CD4-positive, alpha-beta memory T cell (primary cell): ENCODE measurements at places on chromosomes 7 and 10. TPM values are rescaled to one million over a fixed set of nuclear protein-coding genes. Genes with fewer than 3 reads are reported as not detected.

DNA sequence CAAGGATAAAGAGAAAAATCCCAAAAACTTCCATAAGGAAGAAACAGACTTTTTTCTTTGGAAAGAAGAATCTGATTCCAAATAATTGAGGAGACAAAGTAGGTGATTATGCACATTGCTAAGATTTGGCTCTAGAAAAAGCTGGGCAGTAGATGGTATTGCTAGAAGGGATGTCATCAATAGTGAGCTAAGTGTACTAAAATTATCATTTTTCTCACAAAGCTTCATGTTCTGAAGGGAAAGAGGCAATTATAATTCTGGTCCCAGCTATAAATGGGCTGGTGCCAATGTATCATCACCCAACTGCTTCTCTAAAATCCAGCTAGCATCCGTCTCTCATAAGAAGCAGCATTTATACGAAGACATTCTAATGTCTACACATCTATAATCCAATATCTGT, 23.9 kb downstream of the STEAP1 start:
- no peak overlapping the region for H3K27ac ChIP-seq
- DNase-seq = no peak
- H3K4me3 ChIP-seq = no peak overlapping the region
- no peaks in the 10 kb centered on the region for H3K36me3 ChIP-seq

DNA sequence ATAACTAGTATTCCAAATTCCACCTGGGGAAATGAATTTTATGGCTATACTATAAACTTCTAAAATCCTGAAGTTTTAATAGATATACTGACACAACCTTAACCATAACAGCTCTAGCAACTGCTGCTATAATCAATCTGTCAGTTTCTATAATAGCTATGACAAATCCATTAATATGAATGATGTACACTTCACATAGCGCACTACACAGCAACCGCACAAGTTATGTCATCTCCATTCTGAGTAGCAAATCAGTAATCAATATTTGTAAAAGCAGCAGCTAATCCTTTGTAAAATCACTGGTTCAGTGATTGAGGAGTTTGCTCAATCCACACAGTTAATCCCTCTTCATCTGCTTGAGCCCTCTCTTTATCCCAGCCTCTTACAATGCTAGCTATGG, 105.3 kb downstream of the SKAP2 start:
- no peaks in the 10 kb centered on the region for H3K36me3 ChIP-seq
- H3K4me3 ChIP-seq = no peak overlapping the region
- DNase-seq = no peak

GRCh38 chr7:80047032-80047431, 87.6 kb upstream of the GNAI1 start:
- no peaks in the 10 kb centered on the region for H3K4me1 ChIP-seq
- H3K27ac ChIP-seq = no peak overlapping the region
- H3K36me3 ChIP-seq = no peaks in the 10 kb centered on the region

GRCh38 chr10:405648-406047, 270.4 kb downstream of the ZMYND11 start:
- DNase-seq = no peak
- H3K27ac ChIP-seq = no peak overlapping the region
- no peaks in the 10 kb centered on the region for H3K36me3 ChIP-seq
- H3K27me3 ChIP-seq = no peaks in the 10 kb centered on the region

- no peaks in the 10 kb centered on the region for H3K36me3 ChIP-seq
- H3K4me3 ChIP-seq = no peak overlapping the region
- H3K4me1 ChIP-seq = no peaks in the 10 kb centered on the region
- DNase-seq = no peak
- H3K27me3 ChIP-seq = no peaks in the 10 kb centered on the region
Observed at GRCh38 chr10:51422311-51423120, 276.9 kb downstream of the CSTF2T start.

- H3K36me3 ChIP-seq = no peaks in the 10 kb centered on the region
- no peak overlapping the region for H3K4me3 ChIP-seq
- no peaks in the 10 kb centered on the region for H3K4me1 ChIP-seq
- no peak for DNase-seq
Observed at GRCh38 chr7:142760071-142760642, 10.6 kb upstream of the PRSS2 start.

DNA sequence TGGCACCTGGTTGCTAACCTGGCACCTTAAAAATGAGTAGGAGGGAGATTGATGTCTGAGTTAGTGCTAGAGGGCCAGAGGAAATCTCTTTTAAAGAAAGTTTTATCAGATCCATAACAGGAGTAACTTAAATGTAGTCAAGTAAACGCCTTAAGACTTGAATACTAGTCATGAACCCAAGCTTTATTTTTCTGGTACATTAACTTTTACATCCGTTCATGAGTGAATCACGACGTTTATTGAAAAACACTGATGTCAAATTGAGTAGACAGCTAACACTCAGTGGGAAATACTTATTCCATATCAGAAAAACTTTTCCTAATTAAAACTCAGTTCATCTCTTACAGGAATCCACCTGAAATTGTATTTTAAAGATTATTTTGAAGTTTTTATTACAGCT, 6.9 kb upstream of the LAMB1 start:
- H3K27ac ChIP-seq = no peak overlapping the region
- no peaks in the 10 kb centered on the region for H3K4me1 ChIP-seq
- no peaks in the 10 kb centered on the region for H3K27me3 ChIP-seq

DNA sequence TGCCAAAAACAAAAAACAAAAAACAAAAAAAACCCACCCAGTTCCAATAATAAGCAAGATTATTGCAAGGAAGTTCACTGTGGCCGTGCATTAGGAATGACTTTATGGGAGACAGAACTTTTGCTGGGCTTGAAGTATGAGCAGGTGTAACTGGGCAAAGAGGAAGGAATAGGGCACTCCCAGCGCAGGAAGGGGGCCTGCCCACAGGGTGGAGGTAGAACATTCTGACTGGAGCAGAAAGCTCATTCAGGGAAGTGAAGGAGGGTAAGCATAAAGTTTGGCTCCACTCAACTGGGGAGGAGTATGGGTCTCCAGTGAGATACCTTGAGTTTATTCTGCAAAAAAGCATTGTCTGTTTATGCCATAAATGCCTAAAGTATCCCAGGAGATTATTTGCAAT, 42.1 kb upstream of the WIPF3 start:
- H3K4me3 ChIP-seq = no peak overlapping the region
- H3K27ac ChIP-seq = no peak overlapping the region
- H3K4me1 ChIP-seq = no peaks in the 10 kb centered on the region
- no peaks in the 10 kb centered on the region for H3K36me3 ChIP-seq
- H3K27me3 ChIP-seq = no peaks in the 10 kb centered on the region
- no peak for DNase-seq

- peaks cover 14% of the 10 kb centered on the region for H3K4me1 ChIP-seq
- no peak overlapping the region for H3K27ac ChIP-seq
- H3K27me3 ChIP-seq = peaks cover 5% of the 10 kb centered on the region
- no peak for DNase-seq
- H3K4me3 ChIP-seq = no peak overlapping the region
- no peaks in the 10 kb centered on the region for H3K36me3 ChIP-seq
Observed at GRCh38 chr10:103551619-103552602, 58.4 kb downstream of the NEURL1 start.

HOXA10 gene
- total RNA-seq = not detected

GRCh38 chr7:147103224-147103623, 986.6 kb downstream of the CNTNAP2 start:
- H3K27me3 ChIP-seq = no peaks in the 10 kb centered on the region
- H3K27ac ChIP-seq = no peak overlapping the region
- H3K36me3 ChIP-seq = no peaks in the 10 kb centered on the region
- no peak for DNase-seq
- H3K4me3 ChIP-seq = no peak overlapping the region

GRCh38 chr10:112624546-112625048, 177.6 kb downstream of the VTI1A start:
- no peak overlapping the region for H3K4me3 ChIP-seq
- no peaks in the 10 kb centered on the region for H3K27me3 ChIP-seq

- H3K36me3 ChIP-seq = no peaks in the 10 kb centered on the region
- no peak for DNase-seq
- no peak overlapping the region for H3K27ac ChIP-seq
- H3K4me3 ChIP-seq = no peak overlapping the region
- H3K27me3 ChIP-seq = no peaks in the 10 kb centered on the region
Observed at GRCh38 chr10:30389543-30389942, 40.5 kb upstream of the MTPAP start.

ZNF365 gene
- total RNA-seq = 4.9 TPM

IDI1 gene
- total RNA-seq = 30.3 TPM

NAT16 gene
- not detected for total RNA-seq

CLCN1 gene
- total RNA-seq = not detected

DNA sequence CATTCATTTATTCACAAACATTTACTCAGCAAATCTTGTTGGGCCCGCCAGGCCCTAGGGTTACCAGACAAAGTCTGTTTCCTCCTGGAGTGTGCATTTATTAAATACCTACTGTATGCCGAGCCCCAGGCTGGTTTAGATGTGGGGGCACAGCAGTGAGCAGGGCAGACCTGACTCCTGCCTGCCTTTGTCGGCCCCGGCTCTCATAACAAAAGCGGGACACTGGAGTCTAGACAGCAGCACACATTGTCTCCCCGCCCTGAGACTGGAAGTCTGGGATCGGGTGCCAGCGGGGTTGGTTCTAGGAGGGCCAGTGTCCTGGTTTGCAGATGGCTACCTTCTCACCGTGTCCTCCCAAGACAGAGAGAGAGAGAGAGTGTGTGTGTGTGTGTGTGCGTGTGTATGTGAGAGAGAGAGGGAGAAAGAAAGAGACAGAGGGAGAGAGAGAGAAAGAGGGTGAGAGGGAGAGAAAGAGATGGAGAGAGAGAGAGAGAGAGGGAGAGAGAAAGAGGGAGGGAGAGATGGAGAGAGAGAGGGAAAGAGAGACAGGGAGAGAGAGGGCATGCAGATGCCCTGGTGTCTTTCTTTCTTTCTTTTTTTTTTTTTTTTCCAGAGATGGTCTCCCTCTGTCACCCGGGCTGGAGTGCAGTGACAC, 25.9 kb downstream of the ELFN1 start:
- no peak overlapping the region for H3K27ac ChIP-seq
- H3K4me1 ChIP-seq = no peaks in the 10 kb centered on the region
- no peaks in the 10 kb centered on the region for H3K27me3 ChIP-seq
- no peaks in the 10 kb centered on the region for H3K36me3 ChIP-seq

GRCh38 chr10:102009801-102010425, 46.1 kb downstream of the ARMH3 start:
- H3K27me3 ChIP-seq = no peaks in the 10 kb centered on the region
- no peak overlapping the region for H3K4me3 ChIP-seq
- H3K36me3 ChIP-seq = peaks cover 18% of the 10 kb centered on the region
- H3K27ac ChIP-seq = no peak overlapping the region
